Glutamatergic neuron (in vitro differentiated cells): ENCODE measurements at places on chromosomes 3 and 15.
A peak's percentile ranks its signal among the peaks of the same experiment; 100 is the strongest.

DNA sequence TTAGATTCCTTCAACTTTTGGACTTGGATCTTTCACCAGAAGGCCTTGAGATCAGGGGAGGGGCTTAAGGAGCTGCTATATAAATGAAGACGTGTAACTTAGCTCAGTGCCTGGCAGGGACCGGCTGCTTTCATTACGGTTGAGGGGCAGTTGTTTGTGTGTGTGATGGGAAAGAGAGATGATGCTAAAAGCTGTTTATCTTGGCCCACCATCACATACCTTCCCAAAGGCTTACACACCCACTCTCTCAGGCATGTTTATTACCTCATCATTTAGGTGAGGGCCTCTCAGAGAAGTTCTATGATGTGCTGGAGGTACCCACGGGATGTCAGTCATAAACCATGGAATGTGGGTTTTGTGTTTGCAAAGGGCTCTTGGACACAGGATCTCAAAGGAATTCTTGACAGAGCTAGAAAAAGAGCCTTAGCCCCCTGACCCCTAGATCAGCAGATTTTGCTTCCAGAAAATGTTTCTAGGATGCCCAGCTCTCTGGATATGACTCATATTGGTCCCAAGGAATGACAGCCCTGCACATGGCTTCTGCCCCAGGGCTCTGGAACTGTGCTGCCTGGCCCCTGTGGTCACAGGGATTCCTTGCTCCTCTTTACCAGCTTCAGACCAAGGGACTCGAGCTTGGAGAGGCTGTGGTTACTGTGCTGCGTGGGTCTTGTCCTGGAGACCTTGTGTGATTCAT, 15.9 kb upstream of the SMAD3 start:
- no peak for DNase-seq

GRCh38 chr15:34644851-34645250, 61.4 kb upstream of the GOLGA8B start:
- no peak for DNase-seq

DNA sequence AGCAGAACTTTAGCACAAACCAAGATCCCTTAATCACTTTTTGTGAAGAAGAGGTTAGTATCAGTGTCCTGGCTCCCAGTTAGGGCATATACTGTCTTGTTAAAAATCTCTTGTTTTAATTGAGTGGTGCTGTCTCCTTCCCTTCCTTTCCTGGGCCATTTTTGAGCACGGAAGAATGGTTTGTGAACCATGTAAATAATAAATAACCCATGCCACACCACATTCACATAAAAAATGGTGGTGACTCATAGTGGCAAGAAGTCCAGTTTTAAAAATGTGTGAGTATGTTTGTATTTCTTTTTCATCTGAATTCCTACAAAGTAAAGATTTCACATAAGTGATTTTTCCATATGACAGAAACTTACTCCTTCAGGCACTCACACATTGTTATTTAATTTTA, 59.1 kb upstream of the SPRED1 start:
- DNase-seq, result no peak

- DNase-seq, result no peak
Measured at GRCh38 chr3:149832086-149832485, 19.1 kb downstream of the RNF13 start.

- no peak for DNase-seq
Measured at GRCh38 chr3:4438296-4438695, 28.8 kb downstream of the SUMF1 start.

GRCh38 chr3:147218965-147219364, 187.4 kb downstream of the ZIC4 start:
- DNase-seq, result peak; percentile 52

DNA sequence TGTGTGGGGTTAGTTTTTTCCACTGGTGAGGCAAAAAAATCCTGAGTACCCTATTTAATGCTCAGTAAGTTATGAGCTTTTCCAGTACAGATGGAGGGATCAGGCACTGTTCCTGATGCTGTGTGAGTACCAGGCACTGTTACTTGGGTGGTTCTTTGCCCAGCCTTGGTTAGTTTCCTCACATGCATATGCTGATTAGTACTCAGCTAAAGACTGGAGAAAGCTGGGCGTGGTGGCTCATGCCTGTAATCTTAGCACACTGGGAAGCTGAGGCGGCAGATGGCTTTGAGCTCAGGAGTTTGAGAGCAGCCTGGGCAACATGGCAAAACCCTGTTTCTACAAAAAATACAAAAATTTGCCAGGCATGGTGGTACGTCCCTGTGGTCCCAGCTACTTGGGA, 210.3 kb upstream of the SGO1 start:
- DNase-seq, result no peak

DNA sequence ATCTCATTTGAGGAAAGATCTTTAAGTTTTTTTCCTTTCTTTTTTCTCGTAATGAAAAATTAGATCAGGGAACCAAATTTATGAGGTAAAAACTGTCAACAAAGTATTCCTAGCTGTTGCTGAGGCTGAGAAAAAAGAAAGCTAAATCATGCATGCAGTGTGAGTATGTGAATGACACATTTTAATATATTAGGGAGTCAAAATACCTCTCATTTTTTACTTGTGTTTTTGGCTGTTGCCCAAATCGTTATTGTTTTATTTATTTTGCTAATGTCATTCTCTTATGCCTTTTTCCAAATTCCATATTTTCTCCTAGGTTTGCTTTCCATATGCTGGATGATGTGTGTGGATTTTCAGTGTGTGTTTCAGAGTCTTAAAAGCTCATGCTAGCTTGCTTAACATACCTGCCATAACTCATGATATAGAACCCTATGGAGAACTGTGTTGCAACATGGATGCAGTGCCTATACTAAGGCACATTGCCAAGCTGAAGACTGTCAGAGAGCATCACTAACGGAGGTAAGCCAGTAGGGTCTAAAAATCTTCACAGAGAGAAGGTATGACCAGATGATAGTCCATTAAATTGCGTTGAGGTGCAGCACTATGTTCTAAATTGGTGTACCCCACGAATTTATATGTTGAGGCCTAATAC, 629.5 kb upstream of the KCNMB2 start:
- no peak for DNase-seq

- no peak for DNase-seq
Measured at GRCh38 chr3:127211118-127212060, 18.5 kb downstream of the PRR23E start.
